ENCODE measurements at places on chromosomes 1 and 21.

- DNase-seq = no peak
Measured at GRCh38 chr21:45862543-45863207, 118.9 kb upstream of the COL6A1 start.

DNA sequence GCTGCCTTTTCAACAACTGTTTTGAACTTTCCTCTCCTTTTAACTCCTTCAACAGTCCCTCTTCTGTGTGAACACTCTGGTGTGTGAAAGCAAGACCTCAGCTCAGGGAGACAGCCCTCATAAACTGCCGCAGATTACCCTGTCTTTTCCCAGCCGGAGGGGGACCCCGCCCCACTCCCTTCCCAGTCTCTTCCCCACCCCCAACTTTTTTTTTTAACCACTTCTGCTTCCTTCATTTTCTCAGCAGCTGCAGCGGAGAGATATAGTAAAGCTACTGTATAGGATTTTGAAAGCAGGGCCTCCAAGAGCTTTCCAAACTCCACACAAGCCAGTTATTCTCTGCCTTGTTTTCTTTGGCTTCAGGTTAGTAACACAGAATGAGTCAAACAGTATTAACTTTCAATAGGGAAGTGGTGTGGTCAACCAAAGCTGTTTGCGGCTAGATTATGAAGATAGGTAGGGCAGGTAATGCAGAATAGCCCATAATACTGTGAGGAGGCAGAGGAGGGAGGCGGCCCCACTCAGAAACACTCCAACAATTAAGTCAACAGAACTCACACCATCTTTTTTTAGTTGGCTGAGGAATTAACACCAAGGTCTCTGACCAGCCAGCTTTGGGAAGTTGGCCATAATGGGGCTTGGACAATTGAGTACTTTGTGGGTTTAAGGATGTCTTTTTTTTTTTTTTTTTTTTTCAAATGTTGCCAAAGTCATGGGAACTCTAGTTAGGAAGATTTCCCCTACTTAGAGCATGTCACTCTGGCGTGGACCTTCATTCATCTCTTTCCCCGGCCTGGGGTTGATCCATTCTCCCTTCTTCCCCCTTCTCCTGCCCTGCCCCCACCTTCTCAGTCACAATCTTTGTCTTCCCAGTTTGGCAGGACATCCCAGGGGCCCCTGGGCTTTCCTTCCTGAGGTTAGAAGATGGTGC, 177.0 kb downstream of the CLIC6 start:
- no peak for DNase-seq

GRCh38 chr1:183739741-183740271, 65.1 kb upstream of the RGL1 start:
- no peak for DNase-seq

DNA sequence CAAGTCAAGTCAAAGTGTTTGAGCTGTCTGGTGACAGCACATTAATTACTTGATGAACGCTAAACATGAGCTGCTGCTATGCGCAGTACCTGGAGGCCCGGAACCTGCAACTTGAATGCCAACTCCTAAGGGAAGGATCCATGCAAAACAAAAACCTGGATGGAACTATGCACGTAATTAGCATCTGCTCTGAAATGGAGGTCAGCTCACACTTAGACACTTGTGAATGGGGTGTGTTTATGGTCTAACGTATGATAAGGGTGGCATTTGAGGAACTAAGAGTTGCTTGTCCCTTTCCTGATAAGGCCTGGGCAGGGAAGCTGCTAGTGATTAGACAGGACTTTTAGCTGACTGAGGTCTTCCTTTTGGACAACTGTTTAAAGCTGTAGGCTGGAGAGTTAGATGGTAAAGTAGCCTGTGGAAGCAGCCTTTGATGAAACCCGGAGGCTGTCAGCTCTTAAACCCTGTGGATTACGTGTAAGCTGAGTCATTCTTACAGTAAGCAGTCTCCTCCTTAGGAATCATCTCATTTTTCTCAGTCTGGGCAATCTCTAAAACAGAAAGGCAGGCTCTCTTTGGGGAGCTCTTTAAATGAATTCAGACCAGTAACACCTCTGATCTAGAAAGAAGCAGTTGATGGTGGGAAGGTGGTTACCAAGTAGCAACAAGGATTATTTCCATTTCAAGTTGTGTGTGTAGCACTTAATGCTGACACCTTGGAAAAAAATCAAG, 6.8 kb downstream of the TENT5C start:
- no peak for DNase-seq

DNA sequence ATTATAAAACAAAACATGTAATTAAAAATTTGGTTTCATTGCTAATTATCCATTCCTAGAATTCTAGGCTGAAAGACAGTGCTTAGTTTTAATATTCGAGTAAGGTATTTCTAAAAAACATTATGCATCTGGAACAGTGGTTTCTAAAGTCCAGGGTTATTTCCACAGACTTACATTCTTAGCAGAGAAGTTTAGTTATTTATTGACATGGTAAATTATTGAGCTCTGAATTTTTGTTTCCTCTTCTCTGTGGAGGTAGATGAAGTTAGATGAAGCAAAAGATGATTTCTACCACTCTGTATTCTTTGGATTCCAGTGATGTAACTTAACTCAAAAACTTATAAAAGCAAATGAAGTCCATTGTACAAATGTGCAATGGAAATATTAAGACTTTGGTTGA, 709.4 kb downstream of the MRPL39 start:
- no peak for DNase-seq

GRCh38 chr1:38113159-38113666, 66.6 kb upstream of the POU3F1 start:
- DNase-seq = no peak

- no peak for DNase-seq
Measured at GRCh38 chr1:198640174-198640573, 1.3 kb downstream of the PTPRC start.

- DNase-seq = no peak
Measured at GRCh38 chr1:27117733-27118439, 37.0 kb downstream of the SLC9A1 start.
